Small intestine (tissue), 16 donors: ENCODE measurements at places on chromosomes 5 and 9.

GRCh38 chr5:53025487-53025886 lies 36.3 kb downstream of the ITGA2 start:
- DNase-seq = no peak

DNA sequence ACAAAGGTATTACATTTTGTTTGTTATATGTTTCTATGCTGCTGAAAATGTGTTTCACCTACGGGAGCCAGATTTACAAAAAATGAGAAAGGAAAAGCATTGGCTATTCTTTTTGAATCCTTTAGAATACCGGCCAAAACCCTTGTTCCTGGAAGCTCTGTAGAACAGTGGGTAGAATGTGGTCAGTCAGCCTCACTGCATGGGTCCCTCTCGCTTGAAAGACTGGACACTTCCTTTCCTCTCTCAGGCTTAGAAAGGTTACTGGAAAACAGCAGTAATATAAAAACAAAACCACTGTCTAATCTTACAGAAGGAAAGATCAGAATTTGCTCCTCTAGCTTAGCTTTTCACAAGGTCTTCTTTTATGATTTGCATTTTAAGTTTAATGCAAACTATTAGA lies 45.1 kb downstream of the OSTF1 start:
- no peak for DNase-seq

GRCh38 chr5:99315413-99316183 lies 386.8 kb upstream of the CHD1 start:
- DNase-seq = no peak

DNA sequence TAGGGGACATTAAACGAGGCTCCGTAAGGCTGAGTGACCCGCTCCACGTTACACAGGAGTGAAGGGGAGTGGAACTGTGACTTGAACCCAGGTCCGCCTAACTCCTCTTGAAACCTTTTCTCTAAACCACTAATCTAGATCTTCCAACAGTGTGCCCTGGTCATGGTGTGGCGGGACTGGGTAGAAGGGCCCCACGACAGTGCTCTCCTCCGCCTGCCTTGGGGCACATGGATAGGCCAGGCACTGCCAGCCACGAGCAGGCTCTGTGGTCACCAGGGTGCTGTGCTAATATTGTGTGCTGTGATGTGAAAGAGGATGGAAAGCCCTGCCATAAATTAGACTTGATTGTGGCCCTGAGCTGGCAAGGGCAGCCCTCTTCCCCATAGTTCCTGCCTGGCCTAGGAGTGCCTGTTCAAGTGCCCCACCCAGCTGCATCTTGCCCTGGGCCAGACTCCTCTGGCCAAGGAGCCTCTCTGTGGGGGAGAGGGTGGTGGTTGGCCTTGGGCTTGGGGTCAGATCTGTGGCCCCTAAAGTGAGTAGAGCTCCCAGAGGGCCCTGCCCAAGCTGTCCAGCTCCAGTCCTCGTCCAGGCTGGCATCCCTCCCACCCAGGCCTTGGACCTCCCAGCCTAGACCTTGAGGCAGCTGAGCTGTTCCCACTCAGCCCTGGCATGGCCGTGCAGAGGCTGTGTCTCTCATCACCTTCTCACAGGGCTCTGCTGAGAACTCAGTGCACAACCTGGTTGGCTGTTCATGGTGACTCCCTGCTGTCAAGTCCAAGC lies 67.8 kb upstream of the TBC1D2 start:
- no peak for DNase-seq

GRCh38 chr5:9020996-9021395 lies 524.9 kb downstream of the SEMA5A start:
- DNase-seq = no peak
